Breast epithelium (tissue), 4 donors: ENCODE measurements at places on chromosomes 16 and 17.

- no peaks in the 10 kb centered on the region for H3K4me1 ChIP-seq
- H3K36me3 ChIP-seq: no peaks in the 10 kb centered on the region
- no peak overlapping the region for H3K4me3 ChIP-seq
- H3K27ac ChIP-seq: no peak overlapping the region
- no peak for DNase-seq
These were observed 1.7 kb upstream of the CACNG5 start for GRCh38 chr17:66833201-66833600.

DNA sequence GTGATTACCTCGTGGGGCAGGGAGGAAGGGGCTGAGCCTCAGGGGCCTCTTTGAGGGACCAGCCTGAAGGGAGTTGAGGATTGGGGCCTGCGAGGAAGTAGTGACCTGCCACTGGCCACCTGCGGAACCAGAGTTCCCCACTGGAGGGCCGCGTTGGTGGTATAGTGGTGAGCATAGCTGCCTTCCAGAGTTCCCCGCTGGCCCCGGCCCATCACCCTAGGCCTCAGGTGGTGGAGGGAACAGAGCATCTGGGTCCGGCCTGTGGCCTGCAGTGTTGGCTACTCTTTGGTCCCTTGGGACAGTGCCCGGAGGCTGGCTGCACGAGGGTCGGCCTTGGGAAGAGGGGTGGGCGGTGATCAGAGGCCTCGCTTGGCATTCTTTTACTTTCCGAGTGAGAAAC, 20.5 kb downstream of the MGAT5B start:
- no peak overlapping the region for H3K27ac ChIP-seq
- H3K36me3 ChIP-seq: no peaks in the 10 kb centered on the region

- no peak for DNase-seq
- no peaks in the 10 kb centered on the region for H3K27me3 ChIP-seq
- no peak overlapping the region for H3K4me3 ChIP-seq
- H3K27ac ChIP-seq: no peak overlapping the region
These were observed 89.2 kb downstream of the SPECC1 start for GRCh38 chr17:20098314-20098713.

DNA sequence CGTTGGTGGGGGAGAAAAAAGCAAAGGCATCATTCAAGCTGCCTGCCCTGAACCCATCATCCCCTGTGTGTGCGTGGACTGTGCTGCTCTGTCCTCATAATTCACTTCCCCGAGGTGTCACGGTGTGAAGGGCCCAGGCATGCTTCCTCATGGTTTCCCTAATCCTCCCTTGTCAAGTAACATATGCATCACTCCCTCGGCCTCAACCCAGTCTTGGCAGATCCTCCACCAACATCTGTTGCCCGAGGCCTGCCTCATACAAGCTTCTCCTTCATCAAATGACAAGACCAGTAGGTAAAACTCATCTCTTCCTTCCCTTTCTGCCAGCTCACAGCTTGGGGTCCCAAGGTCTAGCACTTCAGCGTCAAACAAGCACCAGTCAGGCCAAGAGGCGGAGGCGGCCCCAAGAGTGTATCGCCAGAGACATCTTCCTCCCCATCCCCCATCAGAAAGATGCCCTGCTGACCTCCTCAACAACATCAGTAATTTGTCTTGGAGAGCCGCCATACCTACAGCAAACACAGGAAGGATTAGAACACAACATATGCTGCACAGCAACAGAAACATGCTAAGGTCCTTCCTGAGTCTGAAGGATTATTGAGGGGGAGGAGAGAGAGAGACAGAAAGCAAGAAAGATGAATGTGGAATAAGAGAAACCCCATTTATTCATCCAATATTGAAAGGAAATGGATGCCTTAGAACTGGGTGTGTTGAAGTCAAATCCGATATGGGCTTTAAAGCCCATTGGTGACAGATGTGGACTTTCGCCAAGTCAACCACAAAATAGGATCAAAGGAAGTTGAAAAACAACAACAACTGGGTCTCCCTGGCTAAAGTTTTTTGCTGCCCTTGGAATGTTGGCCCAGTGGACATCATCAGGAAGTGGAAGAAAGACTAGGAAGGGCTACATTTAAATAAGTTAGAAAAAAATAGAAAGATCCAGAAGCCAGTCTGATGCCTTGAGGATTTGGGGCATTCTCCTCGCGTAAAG, 38.4 kb downstream of the SOX9 start:
- no peaks in the 10 kb centered on the region for H3K4me1 ChIP-seq
- DNase-seq: no peak
- no peaks in the 10 kb centered on the region for H3K27me3 ChIP-seq
- no peaks in the 10 kb centered on the region for H3K36me3 ChIP-seq
- H3K4me3 ChIP-seq: no peak overlapping the region
- no peak overlapping the region for H3K27ac ChIP-seq

DNA sequence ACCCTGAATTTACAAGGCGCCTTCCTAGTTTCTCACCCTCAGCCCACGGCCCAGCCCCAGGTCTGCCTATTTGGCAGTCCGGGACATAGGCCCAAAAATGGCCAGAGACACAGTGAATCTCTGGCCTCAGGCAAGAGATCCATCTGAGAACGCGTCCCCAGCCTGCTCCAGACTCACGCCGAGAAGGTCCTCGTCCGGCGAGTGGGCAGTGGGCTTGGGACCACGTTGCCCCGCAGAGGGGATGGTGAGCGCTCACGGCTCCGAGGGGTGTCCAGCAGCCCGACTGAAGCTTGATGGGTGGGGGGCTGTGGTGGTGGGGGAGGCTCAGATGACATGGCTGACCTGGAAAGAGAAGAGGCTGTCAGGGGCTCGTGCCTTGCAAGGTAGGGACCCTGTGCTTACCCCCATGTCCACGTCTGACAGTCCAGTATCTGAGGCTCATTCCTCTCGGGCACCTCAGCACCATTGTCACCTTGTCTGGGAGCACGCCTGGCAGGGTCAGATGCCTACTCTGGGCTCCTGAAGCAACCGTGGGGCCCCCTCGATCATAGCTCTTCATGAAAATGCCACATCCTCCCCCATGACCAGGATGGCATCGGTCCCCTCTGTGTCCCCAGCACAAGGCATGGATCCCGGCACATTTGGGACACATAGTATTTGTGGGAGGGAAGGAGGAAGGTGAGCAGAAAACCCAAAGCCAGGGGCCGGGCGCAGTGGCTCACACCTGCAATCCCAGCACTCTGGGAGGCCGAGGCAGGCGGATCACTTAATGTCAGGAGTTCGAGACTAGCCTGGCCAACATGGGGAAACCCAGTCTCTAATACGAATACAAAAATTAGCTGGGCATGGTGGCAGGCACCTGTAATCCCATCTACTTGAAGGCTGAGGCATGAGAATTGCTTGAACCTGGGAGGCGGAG, 9.6 kb downstream of the CARHSP1 start:
- no peak overlapping the region for H3K4me3 ChIP-seq
- H3K27me3 ChIP-seq: no peaks in the 10 kb centered on the region
- no peak for DNase-seq
- no peaks in the 10 kb centered on the region for H3K36me3 ChIP-seq

DNA sequence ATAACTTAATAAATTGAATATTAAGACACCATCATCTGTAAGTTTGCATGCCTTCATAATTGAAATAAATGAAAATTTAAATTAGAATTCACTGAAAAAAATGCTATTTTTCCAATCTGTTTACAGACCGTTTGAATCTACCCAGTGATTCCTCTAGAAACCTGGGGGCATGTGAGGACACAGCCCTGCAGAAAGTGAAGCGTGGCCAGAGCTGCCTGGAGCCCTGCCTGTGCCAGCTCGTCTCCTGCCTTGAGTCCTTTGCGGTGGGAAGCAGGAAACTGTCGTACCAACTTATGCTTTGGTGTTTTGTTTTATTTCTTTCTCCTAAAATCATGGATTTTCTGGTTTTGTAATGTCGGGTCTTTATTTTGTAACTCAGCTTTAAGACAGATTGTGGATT, 67.8 kb upstream of the FA2H start:
- no peak for DNase-seq
- no peak overlapping the region for H3K27ac ChIP-seq
- H3K36me3 ChIP-seq: no peaks in the 10 kb centered on the region
- H3K4me3 ChIP-seq: no peak overlapping the region

DNA sequence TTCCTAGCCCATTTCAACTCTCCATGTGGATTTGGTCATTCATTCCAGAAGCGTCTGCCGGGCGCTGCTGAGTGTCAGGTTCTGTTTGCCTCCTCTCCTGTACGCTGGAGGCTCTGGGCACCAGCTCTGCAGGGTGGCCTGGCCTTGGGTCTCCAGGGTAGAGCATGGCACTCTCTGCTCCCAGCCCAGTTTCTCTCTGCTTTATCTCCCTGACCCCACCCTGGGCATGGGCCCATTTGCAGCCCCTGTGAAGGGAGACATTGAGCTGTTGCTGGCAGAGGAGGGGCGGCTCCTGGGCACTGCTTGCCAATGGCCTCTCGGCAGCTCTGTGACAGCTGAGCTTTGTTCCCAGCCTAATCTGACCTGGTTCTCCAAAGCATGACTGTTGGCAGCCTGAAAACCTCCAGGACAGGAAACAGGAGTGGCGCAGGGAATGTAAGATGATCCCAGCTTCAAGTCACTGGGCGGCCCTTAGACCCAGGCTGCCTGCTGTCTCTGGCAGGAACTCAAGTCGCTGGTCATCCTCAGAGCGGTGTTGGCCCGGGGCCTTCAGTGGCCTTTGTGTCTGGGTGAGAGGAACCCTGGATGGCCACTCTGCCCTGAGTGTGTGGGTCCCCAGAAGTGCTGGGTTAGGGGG, 146.8 kb downstream of the SEC14L1 start:
- peaks cover 18% of the 10 kb centered on the region for H3K4me1 ChIP-seq
- peak overlapping the region; percentile 4 for H3K4me3 ChIP-seq
- H3K27me3 ChIP-seq: no peaks in the 10 kb centered on the region

GRCh38 chr16:53080345-53081031, 25.7 kb downstream of the CHD9 start:
- H3K27me3 ChIP-seq: no peaks in the 10 kb centered on the region
- peaks cover 4% of the 10 kb centered on the region for H3K4me1 ChIP-seq
- H3K36me3 ChIP-seq: no peaks in the 10 kb centered on the region
- no peak for DNase-seq
- H3K4me3 ChIP-seq: peak overlapping the region; percentile 20
